ENCODE measurements at places on chromosomes 4 and X.
A peak's percentile ranks its signal among the peaks of the same experiment; 100 is the strongest.

- no peaks in the 10 kb centered on the region for H3K27me3 ChIP-seq
- no peak for DNase-seq
- no peaks in the 10 kb centered on the region for H3K36me3 ChIP-seq
- H3K4me3 ChIP-seq, result no peak overlapping the region
- no peaks in the 10 kb centered on the region for H3K4me1 ChIP-seq
Observed at GRCh38 chr4:44493924-44494323, 45.3 kb upstream of the KCTD8 start.

GRCh38 chrX:4277122-4277521, 563.7 kb upstream of the PRKX start:
- no peak overlapping the region for H3K4me3 ChIP-seq
- H3K27ac ChIP-seq, result no peak overlapping the region
- no peaks in the 10 kb centered on the region for H3K36me3 ChIP-seq
- H3K27me3 ChIP-seq, result no peaks in the 10 kb centered on the region
- no peak for DNase-seq

DNA sequence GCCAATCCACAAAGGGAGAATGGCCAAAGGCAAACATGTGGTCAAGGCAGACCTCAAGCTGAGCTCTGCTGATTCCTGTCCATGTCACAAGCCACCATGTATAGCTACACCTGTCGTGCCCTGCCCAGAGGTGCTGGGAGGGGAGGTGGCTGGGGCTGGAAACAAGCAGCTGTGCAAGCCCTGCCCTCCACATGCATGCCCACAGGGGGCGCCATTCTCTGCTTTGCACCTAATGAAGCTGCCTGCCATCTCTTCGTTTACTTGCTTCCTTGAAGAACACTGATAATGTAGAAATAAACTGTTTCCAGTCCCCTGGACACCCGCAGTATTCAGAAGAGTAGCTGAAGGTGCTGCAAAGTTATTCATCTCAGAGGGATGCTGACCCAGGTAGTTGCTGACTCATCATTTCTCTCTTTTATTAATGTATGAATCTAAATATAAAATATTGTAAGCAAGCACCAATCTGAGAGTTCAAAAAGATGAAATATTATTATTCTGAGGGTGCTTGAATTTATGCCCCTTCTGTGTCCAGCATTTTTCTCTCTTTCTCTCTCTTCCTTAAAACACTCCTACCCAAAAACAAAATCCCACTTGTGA, 278.6 kb downstream of the ADGRA3 start:
- no peaks in the 10 kb centered on the region for H3K36me3 ChIP-seq
- no peak for DNase-seq
- no peak overlapping the region for H3K4me3 ChIP-seq
- no peaks in the 10 kb centered on the region for H3K27me3 ChIP-seq
- H3K27ac ChIP-seq, result no peak overlapping the region

DNA sequence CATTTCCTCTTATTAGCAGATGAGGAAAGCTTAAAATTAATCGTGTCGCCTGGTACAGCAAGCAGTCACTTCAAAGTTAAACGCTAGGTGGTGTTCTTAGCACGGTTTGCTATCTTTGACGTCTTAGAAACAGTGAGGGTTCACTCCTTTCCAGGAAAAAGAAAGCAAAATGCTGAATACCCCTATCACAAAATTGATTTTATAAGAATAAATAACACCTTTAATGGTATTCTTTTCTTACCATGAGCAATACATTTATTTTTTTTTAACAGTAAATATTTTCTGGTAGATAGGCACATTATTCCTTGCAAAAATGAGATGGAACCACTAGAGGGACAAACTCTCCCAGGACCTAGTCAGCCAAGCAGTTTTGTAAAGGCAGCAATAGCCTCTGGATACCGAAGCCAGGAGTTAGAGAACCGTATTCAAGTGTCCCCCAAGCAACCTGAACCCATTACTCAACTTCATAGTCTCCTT, 153.9 kb downstream of the KDR start:
- H3K27ac ChIP-seq, result no peak overlapping the region
- H3K4me3 ChIP-seq, result no peak overlapping the region
- no peak for DNase-seq

GRCh38 chr4:121373841-121374240, 7.0 kb downstream of the QRFPR start:
- DNase-seq, result no peak
- no peaks in the 10 kb centered on the region for H3K36me3 ChIP-seq
- H3K27me3 ChIP-seq, result no peaks in the 10 kb centered on the region
- no peak overlapping the region for H3K4me3 ChIP-seq

GRCh38 chrX:17544821-17545220, 169.8 kb downstream of the NHS start:
- no peaks in the 10 kb centered on the region for H3K27me3 ChIP-seq
- DNase-seq, result no peak
- H3K27ac ChIP-seq, result no peak overlapping the region

GRCh38 chr4:7186031-7186430, 6.3 kb upstream of the SORCS2 start:
- no peak for DNase-seq
- no peaks in the 10 kb centered on the region for H3K27me3 ChIP-seq
- H3K36me3 ChIP-seq, result no peaks in the 10 kb centered on the region
- no peaks in the 10 kb centered on the region for H3K4me1 ChIP-seq
- H3K4me3 ChIP-seq, result no peak overlapping the region

DNA sequence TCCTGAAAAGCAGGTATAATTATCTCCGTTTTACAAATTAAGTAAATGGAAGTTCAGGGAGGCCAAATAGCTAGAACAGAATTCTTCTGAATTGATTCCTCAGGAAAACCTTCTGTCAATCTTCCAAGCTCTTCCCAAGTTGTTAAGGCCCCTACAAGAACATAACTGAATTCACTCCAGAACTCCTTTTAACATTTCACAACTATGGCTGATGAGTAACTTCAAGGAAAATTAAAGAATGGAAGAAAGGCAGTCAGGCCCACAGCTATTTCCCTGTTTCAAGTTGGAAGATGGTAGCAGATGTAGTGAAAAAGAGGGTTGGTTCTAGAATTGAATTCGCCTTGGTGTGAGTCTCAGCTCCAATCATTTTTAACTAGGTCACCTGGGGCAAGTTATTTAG, 15.9 kb downstream of the SETD7 start:
- DNase-seq, result no peak
- no peak overlapping the region for H3K27ac ChIP-seq
- peaks cover 20% of the 10 kb centered on the region for H3K36me3 ChIP-seq
- no peaks in the 10 kb centered on the region for H3K4me1 ChIP-seq
- H3K4me3 ChIP-seq, result no peak overlapping the region

GRCh38 chr4:157978680-157979361, 194.0 kb downstream of the GASK1B start:
- no peaks in the 10 kb centered on the region for H3K36me3 ChIP-seq
- H3K4me3 ChIP-seq, result peak overlapping the region; percentile 43
- H3K27me3 ChIP-seq, result no peaks in the 10 kb centered on the region
- DNase-seq, result no peak

- H3K27ac ChIP-seq, result peak overlapping the region; percentile 92
- H3K4me1 ChIP-seq, result peaks cover 6% of the 10 kb centered on the region
- H3K4me3 ChIP-seq, result peak overlapping the region; percentile 76
- DNase-seq, result peak; percentile 98
- no peaks in the 10 kb centered on the region for H3K27me3 ChIP-seq
Observed at GRCh38 chrX:153927922-153928760, 2.1 kb upstream of the ARHGAP4 start.

DNA sequence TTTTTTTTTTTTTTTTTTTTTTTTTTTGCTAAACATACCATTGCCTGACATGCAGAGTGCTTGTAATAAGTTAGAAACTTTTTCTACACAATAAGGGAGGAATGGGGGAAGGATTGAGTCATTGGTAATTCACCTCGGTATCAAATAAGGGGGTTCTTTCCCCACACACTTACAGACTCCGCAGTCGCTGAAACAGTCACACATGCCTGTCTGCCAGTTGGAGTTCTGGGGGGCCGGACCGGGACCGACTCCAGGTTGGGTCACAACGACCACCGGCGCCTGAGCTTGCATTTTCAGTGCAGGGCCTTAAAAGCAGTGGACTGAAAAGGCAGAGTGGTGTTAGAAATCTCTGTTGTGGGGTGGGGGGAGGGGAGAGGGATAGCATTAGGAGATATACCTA, 6.9 kb downstream of the PLAC8 start:
- H3K36me3 ChIP-seq, result no peaks in the 10 kb centered on the region
- no peaks in the 10 kb centered on the region for H3K27me3 ChIP-seq
- DNase-seq, result no peak
- H3K4me1 ChIP-seq, result no peaks in the 10 kb centered on the region

DNA sequence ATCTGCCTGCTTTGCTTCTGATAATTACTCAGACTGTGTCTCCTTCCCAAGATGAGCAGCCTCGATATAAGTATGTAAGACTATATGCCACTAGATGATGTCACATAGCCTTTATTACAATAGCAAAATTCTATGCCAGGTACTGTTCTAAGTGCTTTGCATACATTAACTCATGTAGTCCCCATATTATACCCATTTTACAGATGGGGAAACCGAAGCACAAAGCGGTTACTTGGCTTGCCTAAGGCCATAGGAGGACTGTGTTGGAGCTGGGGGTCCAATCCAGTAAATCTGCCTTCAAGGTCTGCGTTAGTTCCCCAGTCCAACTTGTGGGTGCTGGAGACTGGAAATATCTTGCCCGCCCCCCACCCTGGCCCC, 826 bp upstream of the SCML1 start:
- H3K27me3 ChIP-seq, result no peaks in the 10 kb centered on the region
- no peaks in the 10 kb centered on the region for H3K36me3 ChIP-seq
- peaks cover 3% of the 10 kb centered on the region for H3K4me1 ChIP-seq
- peak overlapping the region; percentile 75 for H3K27ac ChIP-seq
- peak overlapping the region; percentile 30 for H3K4me3 ChIP-seq

GRCh38 chr4:151564321-151564720, 155.3 kb downstream of the FHIP1A start:
- H3K27me3 ChIP-seq, result no peaks in the 10 kb centered on the region
- no peaks in the 10 kb centered on the region for H3K4me1 ChIP-seq
- H3K36me3 ChIP-seq, result no peaks in the 10 kb centered on the region
- H3K4me3 ChIP-seq, result no peak overlapping the region
- H3K27ac ChIP-seq, result no peak overlapping the region

- peak overlapping the region; percentile 68 for H3K4me3 ChIP-seq
- H3K36me3 ChIP-seq, result no peaks in the 10 kb centered on the region
- no peak for DNase-seq
- no peaks in the 10 kb centered on the region for H3K27me3 ChIP-seq
- H3K27ac ChIP-seq, result no peak overlapping the region
Observed at GRCh38 chr4:89109841-89110540, 1.3 kb upstream of the TIGD2 start.

DNA sequence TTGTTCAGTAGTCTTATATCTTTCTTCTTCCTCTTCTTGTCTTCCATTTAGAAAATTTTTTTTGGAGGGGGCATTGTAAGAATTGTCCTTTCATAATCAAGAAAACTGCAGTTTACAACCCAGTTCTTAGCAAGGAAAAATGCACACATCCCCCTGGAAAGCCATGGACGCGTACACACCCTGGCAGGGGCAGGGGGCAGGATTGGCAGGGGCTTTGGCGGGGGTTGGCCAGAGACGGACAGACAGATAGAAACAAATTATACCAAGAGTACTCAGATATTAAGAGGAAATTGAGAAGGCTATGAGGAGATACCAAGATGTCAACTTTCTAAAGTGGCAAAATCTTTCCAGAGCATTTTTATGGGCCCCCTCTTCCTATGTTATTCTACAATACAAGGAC, 322.5 kb upstream of the CPXCR1 start:
- no peak overlapping the region for H3K4me3 ChIP-seq
- H3K27ac ChIP-seq, result no peak overlapping the region
- no peaks in the 10 kb centered on the region for H3K36me3 ChIP-seq
- no peak for DNase-seq
- H3K4me1 ChIP-seq, result no peaks in the 10 kb centered on the region
- H3K27me3 ChIP-seq, result no peaks in the 10 kb centered on the region

- DNase-seq, result no peak
- H3K27me3 ChIP-seq, result no peaks in the 10 kb centered on the region
- no peaks in the 10 kb centered on the region for H3K4me1 ChIP-seq
- no peak overlapping the region for H3K4me3 ChIP-seq
- no peak overlapping the region for H3K27ac ChIP-seq
Observed at GRCh38 chr4:182649698-182650477, 267.3 kb downstream of the DCTD start.

- no peak for DNase-seq
- H3K27ac ChIP-seq, result no peak overlapping the region
- no peaks in the 10 kb centered on the region for H3K4me1 ChIP-seq
- no peaks in the 10 kb centered on the region for H3K27me3 ChIP-seq
Observed at GRCh38 chr4:129437347-129437746, 341.4 kb downstream of the C4orf33 start.

Data from ascending aorta (tissue), 2 donors.